ENCODE measurements at places on chromosomes 3 and 15.

DNA sequence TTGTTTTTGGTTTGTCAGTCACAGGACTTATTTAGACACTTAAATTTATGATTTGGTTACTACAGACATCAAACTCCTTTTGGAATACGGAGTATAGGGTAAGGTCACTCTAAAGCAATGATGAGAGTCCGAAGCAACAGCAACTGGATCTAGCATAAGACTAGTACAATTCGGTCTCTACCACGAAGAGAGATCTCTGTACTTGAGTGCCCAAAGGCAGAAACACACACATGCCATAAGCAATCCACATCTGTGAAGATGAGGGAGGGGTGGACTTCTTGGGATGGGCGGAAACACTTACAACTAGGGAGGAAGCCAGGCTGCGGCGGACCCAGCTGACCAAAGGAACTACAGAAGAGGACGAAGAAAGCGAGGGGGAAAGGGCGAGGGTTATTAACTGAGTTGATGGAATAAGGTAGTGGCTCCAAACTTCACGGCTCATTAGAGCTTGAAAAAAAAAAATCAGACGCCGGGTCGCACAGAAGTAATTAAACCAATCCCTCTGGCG, 595 bp downstream of the DPH6 start:
- peak; percentile 81 for DNase-seq

DNA sequence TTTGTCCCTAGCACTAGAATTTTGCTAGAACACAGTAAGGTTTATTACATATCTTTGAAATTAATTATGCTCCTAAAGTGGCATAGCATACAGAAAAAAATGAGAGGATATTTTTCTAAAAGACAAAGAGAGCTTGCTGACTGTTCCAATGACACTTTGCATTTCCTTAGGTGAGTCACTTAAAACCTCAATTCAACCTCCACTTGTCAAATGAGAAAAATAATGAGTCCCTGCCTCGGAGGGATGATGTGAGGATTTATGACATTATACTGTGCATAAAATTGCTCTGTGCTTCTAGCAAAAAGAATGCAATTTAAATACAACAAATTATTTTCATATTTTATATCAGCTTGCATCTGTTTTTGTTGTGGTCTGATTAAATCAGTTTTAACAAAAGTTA, 1417.0 kb upstream of the ALCAM start:
- no peak for DNase-seq

GRCh38 chr3:73258057-73258456, 196.6 kb downstream of the EBLN2 start:
- no peak for DNase-seq

DNA sequence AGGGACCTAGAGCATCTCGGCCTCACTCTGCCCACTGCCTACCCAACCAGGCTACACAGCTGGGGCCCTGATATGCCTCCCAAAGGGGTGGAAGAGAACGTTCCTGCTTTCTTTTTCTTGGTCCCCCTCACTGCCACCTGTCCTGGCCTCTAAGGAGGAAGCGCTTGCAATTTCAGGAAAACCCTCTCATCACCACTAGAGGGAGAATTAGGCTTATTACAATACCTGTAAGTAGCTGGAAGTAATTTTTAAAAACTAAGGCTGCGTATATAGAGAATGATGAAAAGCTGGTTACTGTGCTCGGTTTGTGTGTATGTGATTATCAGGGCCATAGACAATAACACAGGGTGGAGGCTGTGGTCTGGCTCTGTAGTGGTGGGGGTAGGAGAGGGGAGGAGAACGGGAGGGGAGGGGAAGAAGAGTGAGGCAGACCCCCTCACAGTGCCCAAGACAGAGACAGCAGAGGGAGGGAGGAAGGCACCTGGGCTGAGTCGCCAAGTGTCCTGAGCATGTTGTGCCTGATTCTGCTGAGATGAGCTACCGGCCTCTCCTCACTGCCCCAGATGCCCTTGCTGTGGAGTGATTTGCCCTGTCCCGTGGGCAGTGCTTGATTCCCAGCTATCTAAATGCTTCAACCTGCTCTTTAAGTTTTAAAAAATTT, 3.3 kb downstream of the GABRG3 start:
- no peak for DNase-seq

DNA sequence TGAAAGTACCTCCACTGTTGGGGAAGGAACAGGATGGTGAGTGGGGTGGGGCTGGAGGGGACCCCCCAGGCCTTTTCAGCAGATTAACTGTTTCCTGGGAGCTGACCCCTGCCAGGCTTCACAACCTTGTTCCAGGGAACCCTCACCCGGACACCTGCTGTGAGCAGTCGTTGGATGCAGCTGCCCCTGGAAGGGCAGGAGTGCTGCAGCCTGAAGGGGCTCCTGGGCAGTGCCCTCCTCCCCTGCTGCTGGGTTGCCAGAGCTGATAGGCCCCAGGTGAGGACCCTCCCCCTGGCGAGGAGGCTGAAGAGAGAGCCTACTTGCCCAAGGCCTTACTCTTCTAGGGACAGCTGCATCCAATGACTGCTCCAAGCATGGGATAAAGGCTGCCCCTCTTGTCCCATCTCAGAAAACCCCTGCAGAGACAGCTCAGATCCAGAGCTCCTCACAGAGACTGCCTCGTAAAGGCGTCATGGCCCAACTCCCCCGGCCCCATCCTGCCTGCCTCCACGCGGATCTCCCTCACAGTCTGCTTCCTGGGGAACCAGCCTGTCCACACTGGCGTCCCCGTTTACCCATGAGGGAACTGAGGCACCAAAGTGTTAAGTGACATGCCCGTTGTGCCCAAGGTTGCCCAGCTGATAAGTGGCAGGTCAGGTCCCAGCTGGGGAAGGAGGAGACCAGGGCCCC, 193.4 kb upstream of the LINGO1 start:
- DNase-seq, result no peak

- no peak for DNase-seq
These were observed 55.2 kb upstream of the SEC61A1 start for GRCh38 chr3:127997016-127997415.

DNA sequence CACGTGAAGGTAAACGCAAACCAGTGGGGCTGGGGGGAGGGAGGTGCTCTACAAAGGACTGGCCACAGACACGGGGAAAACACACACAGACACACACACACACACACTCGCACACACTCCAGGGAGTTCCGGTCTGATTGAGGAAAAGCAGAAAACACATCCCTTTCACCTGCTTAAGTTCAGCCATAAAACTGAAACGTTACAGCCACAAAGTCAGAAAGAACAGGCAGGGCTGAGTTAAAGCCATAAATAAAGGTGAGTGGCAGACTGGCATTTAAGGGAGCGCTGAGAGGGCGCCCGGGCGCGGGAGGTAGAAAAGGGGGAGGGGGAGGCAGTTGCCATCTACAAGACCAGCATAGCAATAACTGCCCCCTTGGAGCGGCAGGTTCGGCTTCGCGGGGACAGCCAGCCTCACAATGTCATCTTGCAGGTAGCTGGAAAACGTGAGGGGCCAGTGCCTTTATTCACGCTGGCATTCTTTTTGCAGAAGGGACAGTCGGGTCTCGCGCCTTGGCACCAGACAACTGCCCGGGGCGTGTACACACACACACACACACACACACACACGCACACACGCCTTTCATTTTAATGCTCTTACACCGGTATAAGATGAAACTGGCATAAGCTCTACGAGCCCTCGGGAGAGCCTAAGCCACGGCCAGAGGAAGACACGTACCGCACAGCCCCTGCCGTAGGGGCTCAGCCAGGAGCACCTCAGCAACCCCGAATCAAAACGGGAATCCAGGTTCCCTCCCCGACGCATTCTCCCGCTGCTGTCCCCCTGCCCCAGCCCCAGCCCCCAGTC, 866 bp downstream of the TNIK start:
- peak; percentile 66 for DNase-seq

DNA sequence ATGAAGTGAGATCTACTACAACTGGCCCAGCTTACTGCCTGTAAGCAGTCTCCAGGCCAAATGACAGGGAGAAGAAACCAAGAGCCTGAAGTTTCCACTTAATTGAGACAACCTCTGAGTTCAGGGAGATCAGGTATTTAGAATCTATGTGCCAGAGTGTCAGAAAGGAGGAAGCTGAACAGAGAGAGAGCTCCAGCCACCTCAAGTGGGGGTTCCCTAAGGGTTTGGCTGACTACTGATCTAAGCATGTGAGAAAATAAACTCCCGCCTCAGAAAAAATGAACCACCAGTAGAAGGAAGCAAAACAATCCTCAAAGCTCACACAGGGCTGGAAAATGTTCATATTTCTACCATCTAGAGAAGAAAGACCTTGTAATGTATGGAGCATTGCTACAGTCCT, 25.0 kb downstream of the ADAM10 start:
- DNase-seq, result no peak

- DNase-seq, result no peak
These were observed 5.0 kb downstream of the ACOX2 start for GRCh38 chr3:58531956-58532355.

Measured in islet precursor cell (in vitro differentiated cells).